Suprapubic skin (tissue), 4 donors: ENCODE measurements at places on chromosomes 16 and 17.

GRCh38 chr16:57191056-57191571 lies 5.0 kb downstream of the RSPRY1 start:
- no peak for DNase-seq
- no peaks in the 10 kb centered on the region for H3K36me3 ChIP-seq
- H3K4me1 ChIP-seq, result peaks cover 43% of the 10 kb centered on the region
- H3K27ac ChIP-seq, result no peak overlapping the region

DNA sequence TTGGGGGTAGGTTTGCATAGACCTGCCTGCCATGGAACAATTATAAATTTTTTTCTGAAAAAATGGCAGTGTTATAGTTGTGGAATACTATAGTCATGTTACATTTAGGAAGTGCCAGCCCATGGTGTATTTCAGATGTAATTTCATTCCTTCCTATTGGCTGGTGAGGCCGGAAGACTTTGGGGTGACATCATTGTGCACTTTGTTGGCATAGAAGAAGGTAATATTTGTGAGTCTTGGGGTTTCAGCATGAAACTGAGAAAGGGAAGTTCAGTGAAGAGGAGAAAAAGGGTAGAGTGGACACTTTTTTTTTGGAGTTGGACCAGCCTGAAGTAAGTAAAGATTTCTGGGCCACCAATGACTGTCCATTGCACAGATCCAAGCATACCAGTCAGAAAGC lies 16.0 kb upstream of the HEATR6 start:
- no peak overlapping the region for H3K4me3 ChIP-seq
- H3K36me3 ChIP-seq, result no peaks in the 10 kb centered on the region
- no peak overlapping the region for H3K27ac ChIP-seq
- H3K27me3 ChIP-seq, result no peaks in the 10 kb centered on the region
- DNase-seq, result no peak

GRCh38 chr16:31094424-31095120 lies at the start of gene VKORC1:
TSS of gene VKORC1 (minus strand) at chr16:31094797. CDS start at chr16:31094729, 68 bp downstream.
- H3K4me3 ChIP-seq, result peak within 1 kb of the TSS; percentile 87
- peak; percentile 97 for DNase-seq
- peaks cover 13% of the 10 kb centered on the region for H3K36me3 ChIP-seq
- no peaks in the 10 kb centered on the region for H3K27me3 ChIP-seq

GRCh38 chr16:20380782-20381181 lies 23.8 kb downstream of the PDILT start:
- H3K27ac ChIP-seq, result no peak overlapping the region
- peaks cover under 1% of the 10 kb centered on the region for H3K4me1 ChIP-seq
- no peaks in the 10 kb centered on the region for H3K36me3 ChIP-seq

- peaks cover 6% of the 10 kb centered on the region for H3K4me1 ChIP-seq
- H3K4me3 ChIP-seq, result no peak overlapping the region
- H3K27ac ChIP-seq, result no peak overlapping the region
- H3K36me3 ChIP-seq, result no peaks in the 10 kb centered on the region
- peaks cover 46% of the 10 kb centered on the region for H3K27me3 ChIP-seq
- DNase-seq, result no peak
Observed at GRCh38 chr17:29036584-29036983, 6.4 kb upstream of the PIPOX start.

- H3K36me3 ChIP-seq, result no peaks in the 10 kb centered on the region
- peak overlapping the region; percentile 91 for H3K27ac ChIP-seq
- peaks cover 19% of the 10 kb centered on the region for H3K27me3 ChIP-seq
- DNase-seq, result peak; percentile 81
- H3K4me3 ChIP-seq, result peak overlapping the region; percentile 75
Observed at GRCh38 chr17:68600067-68600930, 868 bp downstream of the FAM20A start.

DNA sequence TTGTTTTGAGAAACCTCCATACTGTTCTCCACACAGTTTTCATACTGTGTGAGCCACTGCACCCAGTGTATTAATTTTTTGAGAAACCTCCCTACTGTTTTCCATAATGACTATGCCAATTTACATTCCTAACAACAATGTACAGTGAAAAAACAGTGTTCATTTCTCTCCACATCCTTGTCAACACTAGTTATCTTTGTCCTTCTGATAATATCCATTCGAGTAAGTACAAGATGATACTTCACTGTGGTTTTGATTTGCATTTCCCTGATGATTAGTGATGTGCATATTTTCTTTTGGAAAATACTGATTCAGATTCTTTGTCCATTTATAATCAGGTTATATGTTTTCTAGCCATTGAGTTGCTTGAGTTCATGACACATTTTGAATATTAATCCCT lies 462.0 kb downstream of the CDH11 start:
- no peaks in the 10 kb centered on the region for H3K36me3 ChIP-seq
- DNase-seq, result no peak
- H3K27me3 ChIP-seq, result no peaks in the 10 kb centered on the region
- H3K4me3 ChIP-seq, result no peak overlapping the region
- H3K27ac ChIP-seq, result no peak overlapping the region

DNA sequence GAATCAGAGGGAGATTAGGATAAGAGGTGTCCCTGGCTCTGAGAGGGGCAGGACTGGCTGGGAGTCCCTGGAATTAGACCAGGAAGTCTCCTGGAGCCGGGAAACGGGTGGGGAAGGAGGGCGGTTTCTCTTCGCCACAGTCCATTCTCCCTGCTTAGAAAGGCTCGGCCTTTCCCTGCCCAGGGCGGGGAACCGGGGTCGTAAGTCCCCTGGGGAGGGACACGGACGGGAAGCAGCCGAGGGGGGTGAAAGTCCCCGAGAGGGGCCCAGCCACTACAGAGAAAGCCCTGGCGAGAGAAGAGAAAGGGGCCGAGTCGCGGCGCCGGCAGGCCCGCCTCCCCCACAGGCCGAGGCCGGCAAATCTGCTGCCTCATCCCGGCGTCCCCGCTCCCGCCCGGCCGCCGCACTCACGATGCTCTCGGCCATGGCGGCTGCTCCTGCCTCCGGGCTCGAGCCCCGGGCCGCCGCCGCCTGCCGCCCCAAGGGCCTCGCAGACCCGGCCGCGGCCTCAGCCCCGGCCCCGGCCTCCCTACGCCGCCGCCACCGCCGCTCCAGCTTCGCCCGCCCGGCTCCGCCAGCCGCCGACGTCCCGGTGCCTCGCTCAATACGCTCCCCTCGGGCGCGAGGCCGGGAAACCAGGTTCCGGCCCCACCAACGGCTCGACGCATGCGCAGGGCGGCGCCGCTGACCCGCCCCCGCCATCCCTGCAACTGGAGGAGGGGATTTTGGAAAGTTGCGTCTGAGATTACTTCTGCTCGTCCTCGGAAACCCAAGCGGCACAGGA lies at the start of the genes NPLOC4 and TSPAN10:
TSS of gene NPLOC4 (minus strand) at position 608 of the 784 bp plus-strand sequence. CDS start at position 426, 182 bp downstream.
TSS of gene TSPAN10 (plus strand) at position 692 of the 784 bp plus-strand sequence. CDS start 5,217 bp downstream, outside the sequence.
- DNase-seq, result peak; percentile 93
- H3K27me3 ChIP-seq, result no peaks in the 10 kb centered on the region
- H3K4me3 ChIP-seq, result peak within 1 kb of the TSS; percentile 98
- H3K27ac ChIP-seq, result peak within 1 kb of the TSS; percentile 97
- no peaks in the 10 kb centered on the region for H3K36me3 ChIP-seq
